ENCODE measurements at places on chromosomes 7 and 10.

DNA sequence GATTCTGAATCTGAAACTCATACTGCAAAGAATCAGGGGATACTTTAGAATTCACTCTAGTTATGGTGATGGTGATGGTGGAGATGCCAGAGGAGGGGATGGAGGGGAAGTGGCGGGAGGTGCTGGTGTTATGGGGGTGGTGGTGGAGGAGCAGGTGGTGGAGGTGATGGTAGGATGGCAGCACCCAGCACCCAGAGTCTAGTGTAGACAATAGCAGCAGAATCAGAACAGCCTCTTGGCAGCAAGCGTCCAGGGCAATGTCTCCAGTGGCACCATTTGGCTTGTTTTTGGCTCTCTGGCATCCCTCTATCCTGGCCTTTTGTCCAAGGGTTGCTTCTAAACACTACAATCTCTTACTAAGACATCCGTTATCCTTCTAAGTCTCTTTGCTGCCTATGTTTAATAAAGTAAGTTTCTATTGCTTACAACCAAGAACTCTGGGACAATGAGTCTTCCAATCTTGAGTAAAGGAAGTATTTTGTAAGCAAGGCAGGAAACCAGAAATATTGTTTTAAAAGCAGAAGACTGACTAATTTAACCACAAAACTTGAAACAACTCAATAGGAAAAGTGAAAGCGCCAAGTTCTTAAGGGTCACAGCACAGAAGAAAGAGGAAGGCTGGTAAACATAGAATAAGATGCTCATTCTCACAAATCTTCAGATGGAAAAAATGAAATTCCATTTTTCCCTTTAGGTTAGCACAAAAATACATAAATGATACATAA is 42.4 kb upstream of the GDF10 start:
- DNase-seq = peak; percentile 52

GRCh38 chr10:116646502-116646901 is 25.7 kb downstream of the PNLIPRP2 start:
- no peak for DNase-seq

- no peak for DNase-seq
These were observed 569.9 kb upstream of the C7orf33 start for GRCh38 chr7:148020679-148021078.

DNA sequence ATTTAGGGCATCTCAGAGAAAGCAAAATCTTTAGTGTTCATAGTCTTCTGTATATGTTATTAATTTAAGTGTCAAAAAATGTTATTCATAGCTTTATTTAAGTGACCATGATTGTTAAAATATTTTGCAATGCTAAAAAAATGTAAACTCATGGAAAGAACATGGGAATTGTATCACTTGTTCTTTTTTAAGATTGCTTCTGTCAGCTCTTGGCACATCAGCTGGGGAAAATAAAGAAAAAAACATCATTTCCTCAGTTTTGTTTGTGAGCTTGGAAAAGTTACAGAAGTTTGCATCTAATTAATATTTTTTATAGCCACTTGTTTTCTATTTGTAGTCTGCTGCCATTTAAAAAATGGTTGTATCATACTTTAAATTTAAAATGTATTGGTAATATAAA is 285.9 kb upstream of the CSTF2T start:
- DNase-seq = no peak

- DNase-seq = no peak
These were observed 53.8 kb upstream of the INHBA start for GRCh38 chr7:41756650-41757182.

- no peak for DNase-seq
These were observed 132.6 kb downstream of the RGS10 start for GRCh38 chr10:119409906-119410305.

- no peak for DNase-seq
These were observed 22.2 kb downstream of the MKX start for GRCh38 chr10:27723436-27723835.

- peak; percentile 14 for DNase-seq
These were observed 285.8 kb upstream of the CACNA2D1 start for GRCh38 chr7:82729172-82730030.

- peak; percentile 93 for DNase-seq
These were observed 107.8 kb upstream of the PPP1R3A start for GRCh38 chr7:114026486-114027089.

- DNase-seq = no peak
These were observed 5.3 kb upstream of the CALD1 start for GRCh38 chr7:134774119-134774518.

GRCh38 chr10:119535837-119536507 is 6.5 kb downstream of the RGS10 start:
- no peak for DNase-seq

- peak; percentile 98 for DNase-seq
These were observed at the start of gene ZNF92 for GRCh38 chr7:65373608-65374351. Gene ZNF92 (plus strand): TSS chr7:65373855. CDS start chr7:65373998, 143 bp downstream.

DNA sequence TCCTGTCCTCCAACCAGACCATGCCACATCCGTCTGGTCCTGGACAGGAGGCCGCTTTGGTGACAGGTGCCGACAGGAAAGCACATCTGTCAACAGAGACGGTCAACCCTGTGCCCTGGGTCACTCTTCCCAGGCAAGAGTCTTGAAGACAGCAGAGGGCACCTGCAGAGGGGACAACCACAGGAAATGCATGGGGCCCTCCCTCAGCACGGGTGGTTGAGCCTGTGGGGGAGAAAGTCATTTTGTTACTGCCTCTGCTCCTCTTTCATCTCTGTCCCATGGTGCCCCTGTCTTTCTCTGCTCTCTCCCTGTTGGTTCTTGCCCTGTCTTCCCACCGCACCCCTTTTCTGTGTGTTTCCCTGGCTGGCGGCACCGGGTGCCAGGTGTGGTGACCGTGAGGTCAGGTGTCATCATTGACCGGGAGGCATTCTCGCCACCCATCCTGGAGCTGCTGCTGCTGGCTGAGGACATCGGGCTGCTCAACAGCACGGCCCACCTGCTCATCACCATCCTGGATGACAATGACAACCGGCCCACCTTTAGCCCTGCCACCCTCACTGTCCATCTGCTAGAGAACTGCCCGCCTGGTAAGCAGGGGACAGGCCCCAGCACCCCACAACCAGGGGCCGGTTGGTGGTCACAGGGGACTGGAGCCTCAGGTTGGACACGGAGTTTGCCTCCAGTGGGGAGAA is 17.6 kb upstream of the VSIR start:
- DNase-seq = no peak

- no peak for DNase-seq
These were observed 22.4 kb upstream of the ZNF107 start for GRCh38 chr7:64643566-64643965.

- DNase-seq = no peak
These were observed 33.6 kb downstream of the PALD1 start for GRCh38 chr10:70512149-70512639.

GRCh38 chr7:134449680-134450079 is 9.2 kb downstream of the AKR1B1 start:
- no peak for DNase-seq

DNA sequence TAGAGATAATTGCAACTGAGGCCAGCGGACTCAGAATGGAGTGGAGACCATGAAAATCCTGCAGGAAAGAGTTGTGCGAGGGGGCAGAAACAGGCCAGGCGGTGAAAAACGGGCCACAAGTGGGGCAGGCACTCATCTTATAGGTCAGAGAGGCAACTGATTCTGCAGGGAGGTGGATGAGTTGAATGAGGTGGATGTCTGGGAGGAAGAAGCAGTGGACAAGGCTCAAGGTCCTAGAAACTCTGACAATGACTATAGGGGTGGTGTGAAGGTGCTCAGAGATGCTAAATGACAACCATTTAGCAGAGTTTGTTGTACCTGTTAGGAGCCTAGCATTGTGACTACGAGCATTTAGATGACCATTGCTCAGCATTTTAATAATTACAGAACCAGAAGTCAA is 33.6 kb downstream of the MBL2 start:
- DNase-seq = no peak

- peak; percentile 73 for DNase-seq
These were observed 110.5 kb upstream of the HABP2 start for GRCh38 chr10:113442336-113442735.

DNA sequence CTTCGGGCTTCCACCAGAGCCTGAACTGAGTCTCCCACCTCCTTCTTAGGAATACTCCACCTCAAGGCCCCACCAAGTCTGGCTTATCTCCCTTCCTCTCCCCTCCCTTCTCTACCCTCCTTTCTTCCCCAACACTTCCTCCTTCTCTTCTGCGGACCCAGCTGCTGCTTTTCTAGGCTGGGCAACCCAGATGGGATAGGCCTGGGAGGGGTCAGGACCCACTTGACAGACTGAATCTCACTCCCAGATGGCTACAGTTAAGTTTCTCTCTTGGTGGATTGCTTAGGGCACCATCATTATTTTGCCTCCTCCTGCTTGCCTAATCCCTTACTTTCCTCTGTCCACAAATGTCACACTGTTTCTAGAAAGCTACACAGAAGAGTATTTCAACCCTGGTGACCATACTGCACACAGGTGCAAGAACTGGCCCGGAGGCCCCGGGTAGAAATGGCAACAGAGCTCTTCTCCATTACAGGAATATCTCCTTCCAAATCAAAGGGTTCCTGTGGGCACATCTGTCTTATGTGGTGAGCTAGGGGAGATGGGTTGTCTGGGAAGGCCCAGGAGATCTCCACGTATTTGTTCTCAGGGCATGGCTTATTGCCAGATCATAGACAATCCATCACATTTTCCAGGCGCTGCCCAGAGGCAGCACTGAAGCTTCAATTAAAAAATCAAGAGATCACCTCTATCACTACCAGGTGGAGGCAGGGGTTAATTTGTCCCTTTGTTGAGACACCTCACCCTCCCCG is 5.1 kb upstream of the HOXA11 start:
- DNase-seq = no peak

DNA sequence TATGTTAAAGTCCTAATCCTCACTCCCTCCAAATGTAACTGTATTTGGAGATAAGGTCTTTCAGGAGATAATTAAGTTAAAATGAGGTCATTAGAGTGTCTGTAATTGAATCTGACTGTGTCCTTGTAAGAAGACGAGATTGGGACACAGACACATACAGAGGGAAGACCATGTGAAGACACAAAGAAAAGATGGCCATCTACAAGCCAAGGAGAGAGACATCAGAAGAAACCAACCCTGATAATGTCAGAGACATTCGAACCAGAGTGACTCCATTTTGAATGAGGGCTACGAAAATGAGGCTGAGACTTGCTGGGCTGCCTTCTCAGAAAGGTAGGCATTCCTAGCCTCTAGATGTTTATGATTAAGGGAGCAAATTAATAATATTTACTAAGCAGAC is 542 bp upstream of the SAMD9L start:
- no peak for DNase-seq

DNA sequence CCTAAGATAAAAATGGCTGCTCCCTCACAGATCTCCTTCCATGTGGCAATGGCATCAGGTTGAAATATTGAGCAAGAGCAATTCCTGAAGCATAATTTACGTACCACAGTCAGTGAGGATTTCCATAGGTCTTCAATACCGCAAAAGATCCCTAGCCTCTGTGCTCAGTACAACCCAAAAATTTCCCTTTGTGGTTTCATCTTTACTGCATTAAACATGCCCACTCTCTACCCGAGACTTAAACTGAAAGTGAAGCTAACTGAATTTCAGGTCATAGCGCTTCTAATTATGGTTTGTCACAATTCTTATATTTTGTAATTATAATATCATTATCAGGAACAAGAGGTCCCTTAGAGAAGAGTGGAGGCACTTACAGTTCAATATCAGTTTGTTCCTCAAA is 1071.1 kb downstream of the XPNPEP1 start:
- no peak for DNase-seq

GRCh38 chr10:4127518-4128315 is 342.7 kb upstream of the KLF6 start:
- DNase-seq = peak; percentile 91

- no peak for DNase-seq
These were observed 2.4 kb downstream of the EPO start for GRCh38 chr7:100722480-100723212.

DNA sequence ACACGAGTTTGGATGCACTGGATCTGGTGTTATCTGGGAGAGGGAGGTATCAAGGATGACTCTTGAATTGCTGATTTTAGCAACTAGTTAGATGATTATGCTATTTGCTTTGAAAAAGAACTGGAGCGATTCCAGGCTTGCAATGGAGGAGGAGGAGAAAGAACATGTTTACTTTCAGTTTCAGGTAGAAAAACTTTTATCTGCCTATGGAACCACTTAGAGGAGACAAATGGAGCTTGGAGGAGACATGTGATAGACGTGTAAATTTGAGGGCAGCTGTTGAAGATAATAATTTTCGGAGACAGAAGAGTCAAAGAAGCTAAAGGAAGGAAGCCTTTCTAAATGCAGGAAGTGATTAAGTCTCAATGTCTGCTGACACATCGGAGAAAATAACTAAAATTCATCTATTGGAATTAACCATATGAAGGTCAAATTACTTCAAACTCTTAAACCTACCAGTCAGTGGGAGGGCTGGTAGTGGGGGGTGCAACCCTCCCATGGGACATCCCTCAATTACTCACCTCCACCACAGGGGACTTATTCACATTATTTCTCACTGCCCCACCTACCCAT is 56.4 kb upstream of the GNAI1 start:
- DNase-seq = no peak

GRCh38 chr7:128168667-128169210 is 72.3 kb upstream of the LEP start:
- peak; percentile 51 for DNase-seq

- DNase-seq = no peak
These were observed 299.6 kb downstream of the MDFIC start for GRCh38 chr7:115221456-115221855.

- no peak for DNase-seq
These were observed 67.6 kb upstream of the NFE2L3 start for GRCh38 chr7:26084418-26084817.

DNA sequence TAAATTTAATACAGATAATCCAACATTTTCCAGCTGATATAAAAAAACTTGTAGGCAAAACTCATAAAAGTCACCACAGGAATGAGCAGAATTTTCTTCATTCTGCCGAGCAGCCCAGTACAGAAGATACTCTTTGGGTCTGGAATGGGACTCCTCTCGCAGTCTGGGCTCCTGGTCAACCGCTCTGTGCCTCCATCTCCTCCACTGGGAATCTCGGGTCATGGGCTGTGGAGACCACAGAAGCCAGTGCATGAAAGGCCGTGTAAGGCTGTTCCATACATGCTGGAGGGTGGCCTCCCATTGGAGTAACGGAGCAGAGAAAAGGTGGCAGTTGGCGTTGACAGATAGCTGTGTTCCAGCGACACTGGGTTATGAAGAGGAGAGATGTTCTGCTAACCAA is 616.4 kb upstream of the MGMT start:
- no peak for DNase-seq

- DNase-seq = peak; percentile 27
These were observed 1.2 kb downstream of the UBE3C start for GRCh38 chr7:157139810-157140510.

DNA sequence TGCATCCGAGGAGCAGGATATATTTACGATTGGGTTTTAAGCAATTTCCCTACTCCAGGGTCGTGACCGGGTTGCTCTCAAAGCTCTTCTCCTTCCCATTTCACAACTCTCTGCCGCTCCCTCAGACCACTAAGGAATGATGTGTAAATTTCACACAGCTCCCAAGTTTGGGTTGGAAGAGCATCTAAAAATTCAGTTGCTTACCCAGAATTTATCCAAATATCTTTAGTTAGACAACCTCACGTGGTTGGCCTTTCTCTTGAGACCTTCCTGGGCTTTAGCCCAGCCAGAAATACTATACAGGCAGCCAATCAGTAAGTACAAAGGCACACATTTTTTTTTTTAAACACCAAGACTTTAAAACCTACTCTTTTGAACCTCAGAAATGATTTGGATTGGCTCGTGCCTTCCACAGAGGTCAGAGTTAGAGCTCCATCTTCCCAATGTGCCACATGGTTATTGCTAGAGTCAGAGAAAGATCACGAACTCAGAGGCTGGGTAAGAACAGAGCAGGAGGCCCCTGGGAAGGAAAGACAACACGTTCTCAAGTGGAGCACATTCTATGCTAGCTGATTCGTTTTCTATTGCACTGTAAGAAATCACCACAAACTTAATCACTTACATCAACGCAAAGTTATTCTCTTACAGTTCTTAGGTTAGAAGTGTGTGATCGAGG is 335.4 kb upstream of the MGMT start:
- DNase-seq = no peak

Data from suppressor macrophage (primary cell).